Thyroid gland (tissue), 4 donors: ENCODE measurements at places on chromosomes 11 and 22.

DNA sequence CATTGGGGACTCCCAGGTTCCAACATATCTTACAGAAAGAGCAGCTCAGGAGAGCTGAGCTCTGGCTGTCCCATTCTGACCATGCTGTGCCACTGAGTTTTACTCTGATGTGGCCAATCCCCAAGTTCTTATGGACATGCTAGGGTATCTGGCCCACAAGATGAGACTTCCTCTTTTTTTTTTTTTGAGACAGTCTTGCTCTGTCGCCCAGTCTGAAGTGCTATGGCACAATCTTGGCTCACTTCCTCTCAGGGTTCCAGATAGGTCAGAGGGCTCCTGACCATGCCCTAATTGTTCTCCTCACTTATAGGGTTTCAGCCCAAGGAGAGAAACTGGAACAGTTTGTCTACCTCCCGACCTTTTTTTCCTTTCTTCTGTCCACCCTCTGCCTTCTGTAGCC lies 152.3 kb upstream of the CCDC90B start:
- no peak for DNase-seq

- no peak for DNase-seq
These were observed 11.6 kb downstream of the UCP3 start for GRCh38 chr11:73997120-73997770.

GRCh38 chr22:17772249-17772957 lies 1.9 kb downstream of the BID start:
- DNase-seq, result no peak

- no peak for DNase-seq
These were observed 37.0 kb upstream of the FBLN1 start for GRCh38 chr22:45465633-45466032.

- no peak for DNase-seq
These were observed 7.9 kb downstream of the SEC14L4 start for GRCh38 chr22:30497466-30498150.

GRCh38 chr11:108431997-108432396 lies 35.3 kb downstream of the C11orf65 start:
- DNase-seq, result no peak

GRCh38 chr11:76803023-76803422 lies 19.9 kb downstream of the TSKU start:
- DNase-seq, result no peak

- DNase-seq, result no peak
These were observed 706.8 kb upstream of the ANO3 start for GRCh38 chr11:25625094-25625493.

GRCh38 chr11:134278356-134278755 lies 2.2 kb downstream of the GLB1L3 start:
- DNase-seq, result no peak

GRCh38 chr11:125941619-125942611 lies 3.9 kb upstream of the VSIG10L2 start:
- DNase-seq, result peak; percentile 80

- no peak for DNase-seq
These were observed 54.9 kb downstream of the TSPAN18 start for GRCh38 chr11:44781655-44782054.

- DNase-seq, result peak; percentile 72
These were observed 37.1 kb upstream of the CHST1 start for GRCh38 chr11:45702511-45702910.

DNA sequence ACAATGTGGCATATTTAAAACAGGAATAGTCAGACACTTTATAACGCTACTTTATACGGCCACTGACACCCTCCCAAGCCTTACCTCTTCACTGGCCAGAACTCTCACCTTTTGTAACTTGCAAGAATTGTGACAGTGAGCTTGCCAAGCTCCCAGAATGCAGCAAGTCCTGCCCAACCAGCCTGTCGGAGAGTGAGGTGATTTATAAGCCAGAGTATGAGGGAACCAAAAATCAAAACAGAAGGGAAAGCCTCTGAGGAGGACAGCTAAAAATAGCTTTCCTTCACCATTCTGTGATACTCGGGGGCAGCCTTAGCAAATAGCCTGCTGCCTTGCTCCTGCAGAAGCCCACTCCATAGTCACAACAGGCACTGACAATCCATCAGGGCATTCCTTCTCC lies 229.7 kb downstream of the FAM76B start:
- DNase-seq, result peak; percentile 73
